ENCODE measurements at places on chromosomes 2 and 18.

- no peak for DNase-seq
Measured at GRCh38 chr18:23856466-23857163, 157.9 kb upstream of the TTC39C start.

- DNase-seq, result no peak
Measured at GRCh38 chr2:27710640-27711430, 47.1 kb downstream of the SLC4A1AP start.

DNA sequence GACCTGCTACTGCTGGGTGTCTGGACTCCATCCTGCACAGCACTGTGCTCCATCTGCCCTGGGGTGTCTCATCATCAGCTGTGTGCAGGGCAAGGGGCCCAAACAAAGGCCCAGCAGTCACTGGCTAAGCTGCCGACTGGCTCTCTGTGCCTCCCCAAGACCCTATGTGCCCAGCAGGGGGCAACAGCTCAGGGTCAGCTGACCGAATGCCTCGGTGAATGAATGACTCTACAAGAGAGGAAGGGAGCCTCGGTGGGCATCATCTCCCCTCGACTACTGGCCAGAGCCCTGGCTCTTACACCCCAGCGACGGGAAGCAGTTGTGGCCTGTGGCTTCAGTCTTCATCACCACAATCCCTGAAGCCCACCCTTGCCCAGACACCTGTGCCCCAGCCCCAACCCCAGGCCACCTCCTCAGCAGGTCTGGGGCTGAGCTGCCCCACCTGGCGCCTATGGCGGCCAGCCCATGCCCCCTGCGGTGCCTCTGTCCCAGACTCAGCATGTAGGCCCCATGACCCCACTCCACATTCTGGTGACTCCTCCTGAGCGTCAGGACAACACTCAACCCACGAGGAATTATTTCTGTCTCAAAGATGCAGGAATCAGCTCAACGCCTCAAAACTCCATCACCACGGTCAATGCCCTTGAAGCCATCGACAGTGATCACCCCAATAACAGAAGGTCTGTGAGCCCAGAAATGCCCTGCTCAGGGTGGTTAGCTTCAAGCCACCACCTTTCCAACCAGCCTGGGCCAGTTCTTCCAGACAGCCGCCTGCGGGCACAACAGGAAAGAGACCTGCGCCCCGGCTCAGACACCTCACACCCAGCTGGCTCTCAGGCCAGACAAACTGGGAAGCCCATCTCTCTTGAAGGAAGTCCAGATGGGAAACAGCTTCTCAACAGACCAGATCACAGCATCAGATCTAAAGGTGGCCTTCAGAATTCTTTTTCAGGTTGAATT, 1.6 kb upstream of the GPR17 start:
- peak; percentile 26 for DNase-seq

DNA sequence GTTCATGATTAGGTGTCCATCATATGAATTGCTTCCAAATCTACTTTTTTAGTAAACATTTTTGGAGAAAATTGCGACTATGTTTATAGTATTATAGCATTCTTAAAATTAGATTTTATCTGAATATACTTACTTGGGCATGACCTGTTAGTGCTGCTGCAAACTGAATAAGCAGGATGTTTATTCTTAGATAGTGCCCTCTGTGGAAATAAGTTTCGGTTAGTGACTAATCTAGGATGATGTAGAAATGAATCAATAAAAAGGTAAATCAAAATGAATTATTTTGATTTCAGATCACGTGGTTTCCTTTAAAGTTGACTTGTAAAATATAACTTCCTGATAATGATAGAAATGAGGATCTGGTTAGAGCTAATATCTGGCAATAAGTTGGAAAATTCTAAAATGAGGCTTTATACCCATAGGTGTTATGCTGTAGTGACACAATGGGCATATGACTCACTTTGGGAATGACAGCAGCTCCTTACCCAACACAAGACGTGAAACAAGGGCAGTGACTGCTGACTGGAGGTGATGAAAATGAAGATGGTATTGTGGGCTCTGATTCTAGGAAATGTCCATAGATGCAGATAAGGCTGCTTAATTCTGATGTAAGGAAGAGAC, 165.8 kb upstream of the TCF4 start:
- no peak for DNase-seq
